ENCODE measurements at places on chromosomes 12 and 14.

DNA sequence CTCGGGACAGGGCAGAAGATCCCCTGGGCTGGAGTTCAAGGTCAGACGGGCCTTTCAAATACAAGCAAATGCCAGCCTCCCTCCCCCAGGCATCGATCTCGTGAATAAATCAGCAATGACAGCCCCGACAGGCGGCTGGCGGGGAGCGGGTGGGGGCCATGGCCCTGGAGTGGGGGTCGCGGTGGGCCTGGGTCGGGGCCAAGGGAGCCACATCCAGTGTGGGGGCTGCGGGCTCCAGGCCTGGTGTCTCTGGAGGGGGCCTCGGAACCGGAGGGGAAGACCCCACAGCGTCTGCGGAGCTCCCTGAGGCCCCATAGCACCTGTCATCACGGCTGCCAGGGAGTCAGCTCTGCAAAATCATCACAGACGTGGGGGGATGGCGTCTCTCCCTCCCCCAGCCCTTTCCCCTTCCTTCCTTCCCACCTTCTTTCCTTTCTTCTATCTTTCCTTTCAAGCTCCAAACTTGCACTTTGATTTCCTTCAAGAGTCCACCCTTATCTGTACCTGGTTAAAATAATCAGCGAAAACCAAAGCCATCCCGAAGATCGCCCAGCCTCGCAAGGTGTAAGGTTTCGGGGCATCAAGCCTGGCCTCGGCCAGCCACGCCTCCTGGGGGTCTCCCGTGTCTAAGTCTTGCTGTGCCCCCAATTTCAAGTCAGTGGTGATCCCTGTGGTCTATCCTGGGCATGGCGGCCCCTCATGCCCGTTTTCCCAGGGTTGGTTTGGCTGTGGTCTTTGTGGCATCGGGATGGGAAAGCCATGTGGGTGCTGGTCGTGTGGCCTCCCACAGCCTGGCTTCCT lies 92.1 kb downstream of the NOC4L start:
- no peak for DNase-seq

- no peak for DNase-seq
These were observed 24.0 kb downstream of the ACSM4 start for GRCh38 chr12:7327918-7328317.

DNA sequence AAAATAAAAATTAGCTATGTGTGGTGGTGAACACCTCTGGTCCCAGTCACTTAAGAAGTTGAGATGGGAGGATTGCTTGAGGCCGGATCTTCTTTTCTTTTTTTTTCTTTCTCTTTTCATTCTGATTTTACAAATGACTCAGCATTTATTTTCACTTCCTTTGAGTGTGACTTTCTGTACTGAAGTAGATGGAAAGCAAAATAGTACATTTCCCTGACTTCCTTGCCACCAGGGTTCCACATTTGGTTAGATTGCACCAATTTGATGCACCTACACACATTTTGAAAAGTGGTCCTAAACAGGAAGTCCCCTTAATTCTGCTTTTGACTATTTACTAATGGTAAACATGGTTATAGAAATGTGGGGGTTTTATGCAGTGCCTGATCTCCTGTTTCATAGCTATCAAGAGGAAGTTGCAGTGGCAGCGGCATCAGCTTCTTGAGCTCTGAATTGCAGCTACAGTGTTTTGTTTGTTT lies 13.0 kb upstream of the LEMD3 start:
- no peak for DNase-seq

DNA sequence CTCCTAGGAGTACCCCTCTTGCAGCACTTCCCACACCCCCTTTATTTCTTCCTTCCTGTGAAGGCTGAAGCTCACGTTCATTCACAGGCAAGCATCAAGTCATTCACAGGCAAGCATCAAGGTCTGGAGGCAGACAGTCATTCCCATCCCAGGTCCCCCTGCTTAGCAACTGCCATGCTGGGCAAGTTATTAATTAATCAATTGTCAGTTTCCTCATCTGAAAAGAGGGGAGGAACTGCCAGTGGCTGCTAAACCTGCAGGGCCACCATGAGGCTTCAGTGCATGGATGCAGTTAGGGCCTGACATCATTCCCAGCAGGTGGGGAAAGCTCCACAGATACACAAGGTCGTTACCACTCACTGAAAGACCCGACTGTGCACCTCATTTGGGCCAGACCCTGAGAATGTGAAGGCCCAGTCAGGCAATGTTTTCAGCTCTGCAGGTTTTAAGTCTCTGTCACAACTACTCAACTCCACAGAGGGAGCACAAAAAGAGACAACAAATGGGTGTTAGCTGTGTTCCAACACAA lies 85.0 kb upstream of the GPR68 start:
- DNase-seq = no peak

- DNase-seq = no peak
These were observed 39.2 kb downstream of the NFKBIA start for GRCh38 chr14:35365130-35366055.

GRCh38 chr14:94123296-94123695 lies 6.1 kb downstream of the IFI27L2 start:
- no peak for DNase-seq

- DNase-seq = no peak
These were observed 716.7 kb upstream of the TMEM132C start for GRCh38 chr12:127550271-127550670.

- DNase-seq = no peak
These were observed 421.2 kb upstream of the FBXO33 start for GRCh38 chr14:39853441-39853840.

DNA sequence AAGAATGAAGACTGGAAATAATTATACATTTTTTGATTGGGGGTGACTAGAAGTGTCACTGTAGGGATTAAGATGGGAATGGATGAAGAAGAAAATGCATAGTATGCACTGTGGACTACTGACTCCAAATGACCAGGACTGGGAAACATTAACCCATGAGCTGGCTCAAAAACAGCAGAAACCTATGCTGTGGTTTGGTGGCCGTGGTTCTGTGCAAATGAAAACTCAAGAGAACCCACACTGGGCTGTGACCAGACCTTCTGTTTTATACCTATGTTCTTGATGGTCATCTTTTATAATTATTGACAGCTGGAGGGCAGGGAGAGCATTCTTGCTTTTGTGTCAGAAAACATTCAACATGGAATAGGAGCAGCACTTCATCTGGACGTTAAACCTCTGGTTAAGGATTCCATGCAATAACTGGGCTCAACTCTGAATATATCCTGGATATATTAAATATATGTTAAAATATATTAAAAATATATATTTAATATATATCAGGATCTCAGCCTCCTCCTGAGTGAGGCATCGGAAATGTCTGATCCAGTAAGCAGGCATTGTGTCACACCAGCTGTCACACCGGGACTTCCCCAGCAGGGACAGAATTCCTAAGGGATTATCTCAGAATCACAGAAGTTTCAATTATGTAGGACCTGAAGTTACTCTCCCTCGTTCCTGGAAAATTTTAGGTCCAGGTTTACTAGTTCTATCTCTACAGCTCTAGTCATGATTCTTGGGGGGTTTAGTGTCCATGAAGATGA lies 48.5 kb downstream of the BBS10 start:
- no peak for DNase-seq

DNA sequence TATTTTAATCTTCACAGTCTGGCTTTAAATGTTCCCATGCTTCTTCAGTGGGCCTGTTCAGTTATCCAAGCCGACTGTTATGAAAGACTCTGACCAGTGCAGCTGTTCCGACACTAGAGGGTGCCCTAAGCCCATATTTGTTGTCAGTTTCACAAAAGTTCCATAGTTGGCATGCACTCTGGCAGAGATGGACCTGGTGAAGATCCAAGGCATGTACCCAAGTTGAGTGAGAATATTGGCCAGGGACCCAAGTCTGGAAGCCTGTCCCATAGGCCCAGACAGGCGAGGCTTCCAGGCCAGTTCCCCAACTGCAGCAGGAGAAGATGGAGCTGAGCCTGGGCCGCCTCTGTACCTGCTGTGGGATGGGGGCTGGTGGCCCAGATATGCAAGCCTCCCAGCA lies 27.4 kb upstream of the GUCY2C start:
- peak; percentile 27 for DNase-seq

GRCh38 chr14:36518031-36518585 lies 1.9 kb downstream of the NKX2-1 start:
- DNase-seq = no peak

GRCh38 chr12:93243382-93243688 lies 134.4 kb upstream of the NUDT4 start:
- no peak for DNase-seq

DNA sequence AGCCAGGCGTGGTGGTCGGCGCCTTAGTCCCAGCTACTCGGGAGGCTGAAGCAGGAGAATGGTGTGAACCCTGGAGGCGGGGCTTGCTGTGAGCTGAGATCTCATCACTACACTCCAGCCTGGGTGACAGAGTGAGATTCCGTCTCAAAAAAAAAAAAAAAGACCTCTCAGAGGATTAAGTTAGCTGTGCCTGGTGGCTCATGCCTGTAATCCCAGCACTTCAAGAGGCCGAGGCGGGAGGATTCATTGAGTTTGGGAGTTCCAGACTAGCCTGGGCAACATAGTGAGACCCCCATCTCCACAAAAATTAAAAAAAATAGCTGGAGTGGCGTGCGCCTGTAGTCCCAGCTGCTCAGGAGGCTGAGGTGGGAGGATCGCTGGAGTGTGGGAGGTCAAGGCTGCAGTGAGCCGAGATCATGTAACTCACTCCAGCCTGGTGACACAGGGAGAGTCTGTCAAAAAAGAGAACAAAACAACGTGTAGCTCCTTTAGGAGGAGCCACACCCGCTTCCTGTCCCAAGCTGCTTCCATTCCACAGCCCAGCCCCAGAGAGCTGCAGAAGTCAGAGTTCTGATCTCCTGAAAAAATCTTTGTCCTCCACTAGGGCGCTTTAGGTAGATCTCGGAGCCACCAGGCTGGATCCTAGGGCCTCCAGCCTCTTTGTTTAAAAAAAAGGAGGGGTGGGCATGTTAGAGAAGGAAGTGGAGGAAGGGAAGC lies 11.5 kb upstream of the ULK1 start:
- no peak for DNase-seq

GRCh38 chr14:71454513-71455332 lies 477.5 kb upstream of the RGS6 start:
- no peak for DNase-seq

- no peak for DNase-seq
These were observed 10.4 kb downstream of the SLC7A8 start for GRCh38 chr14:23173031-23173430.

GRCh38 chr12:21561158-21561557 lies 35.1 kb downstream of the SPX start:
- DNase-seq = no peak

- DNase-seq = no peak
These were observed 25.5 kb downstream of the SLC25A3 start for GRCh38 chr12:98618952-98619351.

DNA sequence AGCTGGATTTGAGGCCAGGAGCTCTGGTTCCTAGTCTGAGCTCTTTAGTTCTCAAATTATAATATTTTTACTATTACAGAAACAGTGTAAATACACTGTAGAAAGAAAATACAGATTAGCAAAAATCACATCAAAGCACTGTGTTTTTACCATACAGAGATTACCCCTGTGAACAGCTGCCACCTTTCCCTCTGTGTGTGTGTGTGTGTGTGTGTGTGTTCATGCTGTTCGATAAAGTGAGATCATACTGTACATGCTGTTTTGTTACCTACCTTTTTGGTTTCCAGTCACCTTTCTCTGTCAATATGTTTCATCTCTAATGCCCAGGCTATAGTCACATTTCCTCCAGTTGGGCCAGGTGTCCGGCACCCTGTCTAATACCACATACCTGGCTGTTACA lies 26.9 kb downstream of the MVK start:
- DNase-seq = no peak

GRCh38 chr12:40137252-40137651 lies 31.4 kb upstream of the SLC2A13 start:
- no peak for DNase-seq

- no peak for DNase-seq
These were observed 41.7 kb upstream of the RIN3 start for GRCh38 chr14:92471919-92472318.

GRCh38 chr14:74852922-74853530 lies 22.9 kb downstream of the PROX2 start:
- no peak for DNase-seq

- DNase-seq = no peak
These were observed 4.3 kb downstream of the NAP1L1 start for GRCh38 chr12:76080017-76080728.

Measured in putamen (tissue), 1 donor.